ENCODE measurements at places on chromosomes 6 and 20.
A peak's percentile ranks its signal among the peaks of the same experiment; 100 is the strongest.

DNA sequence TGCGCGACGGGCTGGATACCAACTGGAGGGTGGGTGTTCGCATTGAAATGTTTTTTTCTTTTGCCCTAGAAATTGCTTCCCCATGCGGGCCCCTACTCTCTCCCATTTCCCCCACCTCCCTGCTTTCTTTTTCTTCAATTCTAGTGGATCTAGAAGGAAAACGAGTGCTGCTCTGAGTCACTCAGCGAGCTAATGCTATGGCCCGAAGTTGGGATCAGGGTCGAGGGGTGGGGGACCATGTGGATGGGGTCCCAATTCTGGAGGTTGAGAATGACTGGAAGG is 71.5 kb downstream of the SOX4 start:
- no peak for DNase-seq

- DNase-seq, result peak; percentile 64
These were observed 69.0 kb downstream of the HFE start for GRCh38 chr6:26156105-26156849.

DNA sequence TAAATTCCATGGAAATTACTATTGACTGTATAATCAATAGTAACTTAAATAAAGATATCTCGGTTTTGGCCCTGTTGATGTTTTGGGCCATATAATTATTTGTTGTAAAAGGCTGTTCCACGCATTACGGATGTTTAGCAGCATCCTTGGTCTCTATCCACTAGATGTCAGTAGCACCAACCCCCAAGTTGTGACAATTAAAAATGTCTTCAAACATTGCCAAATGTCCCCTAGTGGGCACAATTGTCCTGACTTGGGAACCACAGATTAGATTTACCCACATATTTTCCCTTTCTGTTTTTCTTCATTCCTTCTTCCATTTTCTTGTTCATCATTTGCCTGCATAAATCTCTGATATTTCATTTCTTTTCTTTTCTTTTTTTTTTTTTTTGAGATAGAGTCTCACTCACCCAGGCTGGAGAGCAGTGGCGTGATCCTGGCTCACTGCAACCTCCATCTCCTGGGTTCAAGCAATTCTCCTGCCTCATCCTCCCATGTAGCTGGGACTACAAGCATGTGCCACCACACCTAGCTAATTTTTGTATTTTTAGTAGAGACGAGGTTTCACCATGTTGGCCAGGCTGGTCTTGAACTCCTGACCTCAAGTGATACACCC is 13.6 kb upstream of the WFDC8 start:
- DNase-seq, result no peak

DNA sequence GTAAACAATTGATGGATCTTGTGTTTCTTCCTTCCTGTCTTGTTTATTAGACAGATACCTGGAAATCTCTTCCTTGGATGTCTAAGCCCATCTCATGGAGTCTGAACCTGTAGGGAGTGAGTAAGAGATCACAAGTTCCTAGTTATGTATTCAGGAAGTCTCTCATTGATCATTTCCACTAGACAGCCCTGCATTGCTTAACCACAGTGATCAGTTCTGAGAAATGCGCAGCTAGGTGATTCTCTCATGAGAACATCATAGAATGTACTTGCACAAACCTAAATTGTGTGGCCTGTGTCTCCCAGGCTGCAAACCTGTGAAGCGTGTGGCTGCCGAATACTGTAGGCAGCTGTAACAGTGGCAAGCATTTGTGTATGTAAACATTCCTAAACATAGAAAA is 39.1 kb downstream of the FAM120B start:
- no peak for DNase-seq

GRCh38 chr6:134146268-134147033 is 94.0 kb upstream of the SLC2A12 start:
- DNase-seq, result no peak

DNA sequence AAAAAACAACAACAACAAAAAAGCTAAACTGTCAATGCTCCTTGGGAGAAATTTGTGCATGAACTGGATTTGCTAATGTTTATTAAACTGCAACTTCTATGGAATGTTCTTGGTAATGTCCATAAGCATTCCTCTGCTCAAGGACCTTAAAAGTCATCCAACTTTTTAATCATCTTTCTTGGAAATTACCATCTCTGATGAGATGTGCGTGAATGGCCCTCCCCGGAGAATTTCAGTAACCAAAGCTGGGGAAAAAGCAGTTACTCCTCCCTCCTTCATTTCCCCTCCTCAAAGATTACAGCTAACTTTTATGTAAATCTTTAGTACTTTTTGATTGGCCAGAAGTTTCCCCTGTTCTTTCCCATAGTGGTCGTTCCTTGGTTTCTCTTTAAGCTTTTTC is 5.2 kb downstream of the TBCC start:
- no peak for DNase-seq

All from stimulated activated CD8-positive, alpha-beta memory T cell treated with anti-CD3 and anti-CD28 coated beads, Interleukin-7, amount 100 ng/mL, for 1 hour (primary cell).